ENCODE measurements at places on chromosomes 16 and 17. TPM values are rescaled to one million over a fixed set of nuclear protein-coding genes. Genes with fewer than 3 reads are reported as not detected.

CRISPLD2 gene
- not detected for total RNA-seq

DNA sequence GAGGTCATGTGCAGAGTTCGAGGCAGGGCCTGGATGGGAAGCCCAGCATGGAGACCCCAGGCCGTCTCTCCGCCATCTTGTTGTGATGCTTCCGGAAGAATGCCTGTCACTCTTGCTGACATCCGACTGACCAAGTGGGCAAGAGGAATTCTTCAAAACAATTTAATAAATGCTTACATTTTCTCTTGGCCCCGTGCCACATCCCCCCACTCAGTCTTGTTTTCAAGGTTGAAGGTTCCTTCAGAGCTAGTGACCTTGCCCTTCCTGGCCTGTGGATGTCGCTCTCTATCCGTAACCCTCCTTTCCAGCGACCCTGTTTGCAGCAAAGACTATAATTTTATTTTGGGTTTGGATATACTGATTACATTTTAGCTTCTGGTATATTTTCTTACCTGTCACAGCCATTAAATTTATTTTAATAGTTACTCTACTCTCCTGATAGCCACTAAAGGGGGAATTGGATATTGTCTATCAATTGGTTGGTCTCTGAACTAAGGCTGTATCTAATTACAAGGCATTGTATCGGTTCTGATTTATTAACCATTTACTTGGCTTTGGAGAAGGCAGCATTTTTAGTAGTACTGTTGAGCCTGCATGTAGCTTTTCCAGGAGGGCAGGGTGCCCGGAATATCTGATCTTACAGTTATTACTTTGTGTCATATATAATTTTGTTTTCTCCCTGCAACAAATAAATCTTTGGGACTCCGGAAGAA lies 264.5 kb downstream of the WWOX start:
- DNase-seq = no peak

ANTKMT gene
- 44.0 TPM for total RNA-seq

PPM1D gene
- 12.4 TPM for total RNA-seq

DNA sequence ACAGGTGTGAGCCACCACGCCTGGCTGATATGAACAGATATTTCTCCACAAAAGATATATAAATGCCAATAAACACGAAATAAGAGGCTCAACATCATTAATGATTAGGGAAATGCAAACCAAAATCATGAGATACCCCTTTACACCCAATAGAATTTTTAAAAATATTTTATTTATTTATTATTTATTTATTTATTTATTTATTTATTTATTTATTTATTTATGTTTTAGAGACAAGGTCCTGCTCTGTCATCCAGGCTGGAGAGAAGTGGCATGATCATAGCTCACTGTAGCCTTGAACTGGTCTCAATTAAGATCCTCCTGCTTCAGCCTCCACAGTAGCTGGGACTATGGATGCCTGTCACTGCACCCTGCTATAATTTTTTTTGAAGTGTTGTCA lies 30.8 kb downstream of the APPBP2 start:
- no peak for DNase-seq

DNA sequence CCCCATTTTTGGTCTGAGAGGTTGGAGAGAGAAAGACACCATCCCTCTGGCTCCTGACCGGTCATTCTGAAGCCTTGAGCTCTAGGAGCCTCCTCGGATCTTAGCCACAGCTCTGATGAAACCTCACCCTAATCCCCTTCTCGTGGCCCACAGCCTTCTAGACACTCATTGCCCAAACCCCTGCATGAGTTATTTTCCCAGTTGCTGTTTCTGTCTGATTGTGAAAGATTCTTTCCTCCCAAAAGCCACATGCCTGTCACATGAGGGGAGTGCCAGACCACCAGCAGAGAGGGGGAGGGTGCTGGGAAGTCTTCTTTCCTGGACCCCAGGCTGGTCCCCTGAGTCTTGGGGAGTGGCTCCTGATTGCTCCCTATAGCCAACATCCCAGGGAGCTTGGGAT lies 17.6 kb upstream of the ABR start:
- no peak for DNase-seq

ALDH3A2 gene
- 115 TPM for total RNA-seq

KCNH6 gene
- total RNA-seq = not detected

DNA sequence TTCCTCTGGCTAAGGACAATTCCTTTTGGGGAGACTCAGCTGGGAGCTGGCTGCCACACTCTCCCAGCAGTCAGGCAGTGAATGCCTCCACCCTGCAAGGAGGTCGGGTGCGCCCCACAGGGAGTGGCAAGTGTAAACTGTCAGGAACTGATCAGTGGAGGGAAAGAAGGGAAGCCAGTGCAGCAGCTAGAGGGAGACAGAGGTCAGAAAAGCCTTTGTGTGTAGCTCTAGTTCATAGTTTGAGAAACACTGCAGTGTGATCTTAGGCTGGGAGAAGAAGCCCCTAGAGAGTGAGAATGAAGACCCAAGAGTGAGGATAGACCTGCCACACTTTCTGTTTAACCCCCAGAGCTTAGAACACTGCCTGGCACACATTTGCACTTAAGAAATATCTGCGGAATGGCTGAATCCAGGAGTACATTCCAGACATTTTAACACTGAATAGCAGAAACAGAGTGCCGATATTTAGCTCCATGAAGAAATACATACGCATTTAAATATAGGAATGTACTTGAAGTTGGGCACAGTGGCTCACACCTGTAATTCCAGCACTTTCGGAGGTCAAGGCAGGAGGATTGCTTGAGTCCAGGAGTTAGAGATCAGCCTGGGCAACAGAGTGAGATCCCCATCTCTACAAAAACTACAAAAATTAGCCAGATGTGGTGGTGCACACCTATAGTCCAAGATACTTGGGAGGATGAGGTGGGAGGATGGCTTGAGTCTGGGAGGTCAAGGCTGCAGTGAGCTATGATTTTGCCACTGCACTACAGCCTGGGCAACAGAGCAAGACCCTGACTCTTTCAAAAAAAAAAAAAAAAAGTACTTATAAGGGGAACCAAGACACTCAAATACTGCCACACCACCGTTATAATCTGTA lies 11.1 kb upstream of the SLC5A11 start:
- peak; percentile 34 for DNase-seq

- DNase-seq = no peak
These were observed 3.9 kb downstream of the ABCC3 start for GRCh38 chr17:50638606-50638965.

DNA sequence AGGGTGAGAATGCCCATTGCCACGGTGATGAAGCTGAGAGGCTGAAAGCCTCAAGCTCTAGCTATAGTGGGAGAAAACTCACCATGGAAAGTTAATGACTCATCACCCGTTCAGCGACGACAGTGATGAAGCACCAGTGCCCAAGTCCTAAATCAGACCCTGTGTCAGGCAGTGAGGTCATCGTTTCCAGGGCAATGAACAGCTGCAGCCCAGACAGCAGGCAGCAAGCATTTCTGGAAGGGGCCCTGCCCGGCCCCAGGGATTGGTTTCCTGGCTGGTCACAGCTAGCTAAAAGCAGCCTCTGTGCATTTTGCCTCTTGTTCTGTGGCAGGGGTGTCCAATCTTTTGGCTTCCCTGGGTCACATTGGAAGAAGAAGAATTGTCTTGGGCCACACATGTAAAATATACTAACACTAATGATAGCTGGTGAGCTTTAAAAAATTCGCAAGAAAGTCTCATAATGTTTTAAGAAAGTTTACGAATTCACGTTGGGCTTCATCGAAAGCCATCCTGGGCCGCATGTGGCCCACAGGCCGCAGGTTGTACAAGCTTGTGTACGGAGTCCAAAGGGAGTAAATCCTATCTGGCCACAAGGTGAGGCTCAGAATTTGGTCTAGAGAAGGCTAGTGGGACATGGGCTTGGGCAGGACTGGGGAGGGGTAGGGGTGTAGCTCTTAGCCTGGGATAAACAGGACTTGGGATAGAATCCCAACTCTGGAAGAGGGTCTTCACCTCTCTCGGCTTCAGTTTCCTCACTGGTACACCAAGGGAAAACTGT lies 40.6 kb downstream of the MIS12 start:
- peak; percentile 92 for DNase-seq

DNA sequence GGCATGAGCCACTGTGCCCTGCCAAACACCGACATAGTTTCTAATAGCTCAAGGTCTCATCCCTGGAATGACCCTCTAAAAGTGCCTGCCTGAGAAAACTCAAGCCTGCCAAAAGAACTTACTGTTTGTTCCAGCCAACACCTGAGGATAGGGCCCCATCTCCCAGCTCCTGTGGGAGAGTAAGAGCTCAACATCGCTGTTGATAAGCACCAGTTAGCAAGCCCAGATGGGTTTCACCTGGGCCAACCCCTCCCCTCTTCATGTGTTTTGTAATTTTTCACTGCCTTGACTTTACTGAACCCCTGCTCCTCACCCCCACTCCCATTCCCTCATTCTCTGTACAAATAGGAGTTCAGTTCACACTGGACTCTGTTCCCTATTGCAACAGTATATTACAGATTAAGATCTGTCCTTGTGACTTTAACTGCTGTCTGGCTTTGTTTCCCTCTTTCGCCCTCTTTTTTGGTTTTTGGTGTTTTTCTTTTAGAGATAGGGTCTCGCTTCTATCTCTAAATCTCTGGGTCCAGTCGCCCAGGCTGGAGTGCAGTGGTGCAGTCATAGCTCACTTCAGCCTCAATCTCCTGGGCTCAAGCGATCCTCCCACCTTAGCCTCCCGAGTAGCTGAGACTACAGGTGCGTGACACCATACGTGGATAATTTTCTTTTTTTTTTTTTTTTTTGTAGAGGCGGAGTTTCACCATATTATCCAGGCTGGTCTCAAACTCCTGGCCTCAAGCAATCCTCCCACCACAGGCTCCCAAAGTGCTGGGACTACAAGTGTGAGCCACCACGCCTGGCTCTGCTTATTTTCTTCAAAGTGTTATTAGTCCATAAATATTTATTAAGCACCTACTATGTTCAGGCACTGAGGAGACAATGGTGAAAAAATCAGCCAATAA lies 12.3 kb downstream of the NUPR1 start:
- DNase-seq = no peak

LRRC75A gene
- total RNA-seq = not detected

GRCh38 chr17:9768381-9768934 lies 22.9 kb downstream of the DHRS7C start:
- no peak for DNase-seq

MPRIP gene
- 143 TPM for total RNA-seq

KRT40 gene
- not detected for total RNA-seq

DNA sequence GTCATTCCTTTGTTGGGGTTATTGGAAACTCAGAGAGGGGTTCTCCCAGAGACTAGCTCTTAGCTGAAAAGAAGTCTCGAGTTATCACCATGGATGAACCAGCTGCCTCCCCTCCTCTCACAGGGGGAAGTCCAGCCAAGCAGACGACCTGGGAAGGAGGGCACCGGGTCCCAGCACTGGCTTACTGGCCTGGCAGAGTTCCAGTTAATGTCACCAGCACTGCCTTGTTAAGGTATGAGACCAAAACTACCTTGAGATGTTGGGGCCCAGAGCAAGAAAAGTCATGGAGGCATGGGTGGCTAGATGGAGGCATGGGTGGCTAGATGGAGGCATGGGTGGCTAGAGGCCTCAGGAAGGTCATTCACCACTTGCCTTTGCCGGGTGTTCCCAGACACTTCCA lies 72.4 kb downstream of the WIPI1 start:
- DNase-seq = no peak

CDK12 gene
- 34.0 TPM for total RNA-seq

GRCh38 chr17:82921426-82921825 lies 81.6 kb upstream of the ZNF750 start:
- no peak for DNase-seq

DNA sequence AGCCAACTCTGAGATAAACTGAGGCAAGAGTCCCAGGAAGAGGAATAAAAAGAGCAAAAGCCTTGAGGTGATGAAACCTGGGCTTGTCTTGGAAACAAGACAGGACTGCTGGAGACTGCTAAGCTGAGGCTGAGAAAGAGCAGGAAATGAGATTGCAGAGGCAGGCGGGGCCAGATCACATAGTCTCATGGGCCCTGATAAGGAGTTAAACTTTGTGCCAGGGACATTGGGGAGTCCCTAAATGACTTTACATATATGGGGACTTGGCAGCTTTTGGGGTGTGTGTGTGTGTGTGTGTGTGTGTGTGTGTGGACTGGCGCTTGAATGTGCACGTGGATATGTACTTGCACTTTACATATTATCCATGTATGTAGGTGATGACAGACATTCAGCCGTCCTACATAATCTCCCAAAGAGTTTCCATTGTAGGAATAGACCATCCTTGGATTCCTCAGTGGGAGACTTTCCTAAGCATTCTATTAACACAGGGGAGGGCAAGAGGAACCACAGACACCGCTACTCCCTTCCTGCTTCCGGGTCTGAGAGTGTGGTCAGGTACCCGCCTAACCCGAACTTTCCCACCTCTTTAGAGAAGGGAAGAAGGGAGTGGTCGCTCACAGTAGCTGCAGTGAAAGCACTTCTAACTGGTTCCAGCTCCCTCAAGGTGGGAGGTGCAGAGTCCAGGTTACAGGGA lies 123.1 kb downstream of the LYRM1 start:
- no peak for DNase-seq

DNA sequence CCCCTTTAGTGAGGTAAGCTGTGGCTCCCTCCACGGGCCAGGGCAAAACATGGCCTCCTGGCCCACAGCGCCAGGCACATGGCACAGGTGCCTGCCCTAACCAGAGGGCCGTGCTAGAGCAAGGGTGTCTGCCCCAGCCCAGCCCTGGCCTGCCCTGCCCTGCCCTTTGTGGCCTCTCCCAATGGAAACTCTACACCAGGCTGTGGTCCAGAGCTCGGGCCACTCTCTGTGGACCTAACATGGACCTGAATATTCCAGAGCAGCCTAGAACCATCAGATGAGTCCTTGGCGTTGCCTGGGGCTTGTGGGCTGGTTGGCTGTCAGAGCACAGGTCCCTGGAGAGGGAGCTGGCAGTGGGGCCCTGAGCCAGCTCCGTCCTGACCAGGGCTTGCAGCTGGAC lies 8.0 kb upstream of the MRPL12 start:
- DNase-seq = no peak

DYNLRB2 gene
- total RNA-seq = not detected

DNA sequence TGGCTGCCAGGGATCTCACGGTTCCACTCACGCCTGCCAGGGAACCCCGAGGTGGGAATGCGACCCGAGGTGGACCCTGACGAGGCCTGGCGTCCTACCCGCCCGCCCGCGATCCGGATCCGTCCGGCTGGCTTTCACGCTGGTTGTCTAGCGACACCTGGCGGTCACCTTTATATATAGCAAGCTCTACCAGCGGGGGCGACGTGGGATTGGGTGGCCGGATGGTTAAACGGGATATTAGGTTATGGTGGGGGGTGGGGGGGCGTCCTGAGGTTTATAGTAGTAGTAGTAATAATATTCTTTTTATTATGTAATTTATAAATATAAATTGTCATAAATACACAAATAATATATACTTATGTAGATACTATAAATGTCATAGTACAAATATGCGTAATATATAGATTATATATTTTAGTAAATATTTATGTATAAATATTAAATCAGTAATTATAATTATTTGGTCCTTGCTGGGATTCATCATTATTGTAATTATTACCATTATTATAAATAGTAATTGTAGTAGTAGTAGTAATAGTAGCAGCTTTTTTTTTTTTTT lies 136.9 kb downstream of the KCNJ12 start:
- DNase-seq = peak; percentile 80
